Stimulated activated CD8-positive, alpha-beta memory T cell treated with anti-CD3 and anti-CD28 coated beads, Interleukin-15, amount 100 ng/mL, for 4 hours (primary cell): ENCODE measurements at places on chromosomes 13 and 19.

- no peak for DNase-seq
Measured at GRCh38 chr13:20588529-20589110, 21.7 kb downstream of the IFT88 start.

- no peak for DNase-seq
Measured at GRCh38 chr19:21835429-21835809, 563 bp downstream of the ZNF43 start.

GRCh38 chr19:54576411-54576976 lies 2.9 kb downstream of the LILRA2 start:
- DNase-seq: no peak

DNA sequence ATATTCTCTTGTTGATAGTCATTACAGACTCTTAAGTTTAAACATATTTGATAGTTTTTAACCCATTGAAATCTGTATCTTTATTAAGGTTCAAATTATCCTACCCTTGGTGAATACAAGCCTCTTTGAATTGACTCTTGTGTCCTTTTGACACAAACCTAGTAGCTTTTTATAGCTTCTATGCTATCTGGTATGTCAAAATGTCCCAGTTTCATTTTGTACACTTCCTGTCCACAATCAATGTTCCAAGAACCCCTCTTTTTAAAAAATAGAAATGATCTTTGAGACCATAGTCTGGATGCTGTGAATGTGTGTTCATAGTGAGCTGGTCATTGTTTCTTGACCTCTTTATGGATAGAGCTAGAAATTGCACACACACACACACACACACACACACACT lies 39.2 kb upstream of the FGF14 start:
- no peak for DNase-seq

GRCh38 chr13:112032186-112032993 lies 34.6 kb upstream of the SOX1 start:
- DNase-seq: no peak

GRCh38 chr13:50033725-50034124 lies 18.5 kb downstream of the KCNRG start:
- DNase-seq: no peak

- DNase-seq: no peak
Measured at GRCh38 chr13:98396071-98396710, 180.7 kb downstream of the STK24 start.

GRCh38 chr19:33821871-33822270 lies 25.2 kb downstream of the KCTD15 start:
- no peak for DNase-seq

DNA sequence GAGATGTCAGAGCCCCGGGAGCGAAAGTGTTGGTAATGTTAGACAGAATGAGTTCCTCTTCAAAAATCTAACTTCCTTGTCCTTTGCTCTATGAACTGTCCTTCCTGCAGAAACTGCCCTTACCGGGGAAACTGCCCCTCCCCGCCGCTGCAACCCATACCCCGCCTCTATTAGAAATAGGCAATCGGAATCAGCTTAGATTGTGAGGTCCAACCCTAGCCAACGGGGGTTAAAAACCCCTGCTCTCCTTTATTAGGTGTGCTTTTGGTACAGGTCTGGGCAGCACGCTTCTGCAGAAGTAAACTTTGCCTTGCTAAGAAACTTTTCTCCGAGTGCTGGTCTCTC lies 11.5 kb upstream of the CAPNS1 start:
- no peak for DNase-seq

- DNase-seq: no peak
Measured at GRCh38 chr13:107271227-107271626, 703.3 kb upstream of the ARGLU1 start.

- DNase-seq: no peak
Measured at GRCh38 chr13:26941345-26942174, 181.0 kb upstream of the GPR12 start.

DNA sequence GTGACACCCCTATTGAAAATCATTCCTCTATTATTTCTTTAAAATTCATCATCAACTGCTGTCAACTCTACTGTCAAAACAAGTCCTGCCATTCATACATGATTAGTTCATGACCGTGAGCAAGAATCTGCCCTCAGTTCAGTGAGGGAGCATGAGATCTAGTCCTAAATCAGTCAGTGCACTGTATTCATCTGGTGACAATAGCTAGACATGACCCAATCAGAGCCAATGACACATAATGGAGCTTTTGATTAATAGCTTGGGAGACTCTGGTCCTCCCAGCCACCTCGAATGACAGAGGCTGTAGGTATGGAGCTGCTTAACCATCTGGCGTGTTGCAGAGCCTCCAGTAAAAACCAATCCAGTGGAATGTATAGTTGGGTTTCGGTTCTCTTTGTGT lies 46.9 kb upstream of the ARGLU1 start:
- no peak for DNase-seq

GRCh38 chr13:87792878-87793277 lies 121.7 kb downstream of the SLITRK5 start:
- DNase-seq: no peak

GRCh38 chr19:51131780-51132680 lies 7.3 kb downstream of the SIGLEC9 start:
- no peak for DNase-seq

DNA sequence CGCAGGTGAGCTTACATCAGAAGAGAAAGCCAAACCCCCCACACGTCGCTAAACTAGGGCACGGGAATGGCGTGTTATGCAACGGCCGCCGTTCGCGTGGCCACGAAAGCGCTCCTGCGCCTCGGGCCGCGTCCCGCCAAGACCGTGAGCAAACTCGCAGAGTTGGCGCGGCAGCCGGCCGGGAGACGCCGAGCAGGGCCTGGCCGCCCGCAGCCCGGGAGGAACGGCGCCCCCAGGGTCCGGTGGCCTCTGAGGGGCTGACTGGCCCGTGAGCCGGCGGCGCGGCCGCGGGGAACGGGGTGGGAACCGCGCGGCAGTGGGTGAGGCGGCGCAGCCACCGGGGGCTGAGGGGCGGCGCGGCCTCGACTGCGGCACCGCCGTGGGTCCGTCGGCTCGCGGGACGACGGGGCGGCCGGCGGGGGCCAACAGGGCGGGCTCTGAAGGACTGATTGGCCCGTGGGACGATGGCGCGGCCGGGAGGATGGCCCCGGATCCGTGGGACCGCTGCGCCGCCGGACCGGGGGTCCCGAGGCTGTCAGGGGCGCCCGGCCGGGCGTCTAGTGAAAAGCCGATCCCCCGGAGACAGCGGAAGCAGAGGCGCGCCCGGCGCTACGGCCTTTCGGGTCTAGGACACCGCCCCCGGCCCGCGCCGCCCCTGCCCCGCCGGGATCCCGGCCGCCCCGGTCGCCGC lies 903 bp downstream of the LATS2 start:
- no peak for DNase-seq

GRCh38 chr13:24207841-24208667 lies 47.5 kb downstream of the SPATA13 start:
- DNase-seq: no peak

DNA sequence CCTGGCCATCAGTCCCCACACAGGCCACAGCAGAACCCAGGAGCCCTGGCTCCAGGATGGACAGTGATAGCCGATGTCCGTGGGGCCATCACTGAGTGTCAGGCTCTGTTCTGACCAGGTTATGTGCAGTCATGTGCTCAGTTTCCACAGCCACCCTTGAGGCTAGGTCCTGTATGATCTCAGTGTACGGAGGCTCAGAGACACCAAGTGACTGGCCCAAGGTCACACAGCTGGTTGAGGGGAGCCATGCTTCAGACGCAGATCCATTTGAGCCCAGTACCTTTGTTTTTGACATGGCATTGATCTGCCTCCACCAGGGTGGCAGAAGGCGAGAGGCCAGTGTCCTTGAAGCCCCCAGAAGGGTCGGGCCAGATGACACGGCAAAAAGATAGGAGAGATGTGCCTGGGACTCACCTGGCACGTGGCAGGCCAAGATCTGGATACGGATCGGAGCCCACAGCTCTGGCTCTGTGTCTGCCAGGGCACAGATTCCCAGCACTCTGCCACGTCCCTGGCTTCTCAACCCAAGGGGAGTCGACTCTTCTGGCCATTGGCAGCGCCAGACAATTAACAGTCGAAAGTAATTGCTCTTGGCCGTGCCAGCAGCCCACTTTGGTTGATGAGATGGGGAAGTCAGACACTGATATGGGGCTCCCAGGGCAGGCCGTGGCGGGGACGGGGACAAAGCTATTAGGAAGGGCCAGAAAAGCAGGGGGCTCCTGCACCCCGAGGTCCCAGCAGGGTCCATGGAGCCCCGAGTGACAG lies 15.6 kb downstream of the EVI5L start:
- no peak for DNase-seq

- no peak for DNase-seq
Measured at GRCh38 chr19:547836-548720, 4.2 kb downstream of the GZMM start.

GRCh38 chr13:47903836-47904235 lies 97.2 kb downstream of the SUCLA2 start:
- DNase-seq: no peak

DNA sequence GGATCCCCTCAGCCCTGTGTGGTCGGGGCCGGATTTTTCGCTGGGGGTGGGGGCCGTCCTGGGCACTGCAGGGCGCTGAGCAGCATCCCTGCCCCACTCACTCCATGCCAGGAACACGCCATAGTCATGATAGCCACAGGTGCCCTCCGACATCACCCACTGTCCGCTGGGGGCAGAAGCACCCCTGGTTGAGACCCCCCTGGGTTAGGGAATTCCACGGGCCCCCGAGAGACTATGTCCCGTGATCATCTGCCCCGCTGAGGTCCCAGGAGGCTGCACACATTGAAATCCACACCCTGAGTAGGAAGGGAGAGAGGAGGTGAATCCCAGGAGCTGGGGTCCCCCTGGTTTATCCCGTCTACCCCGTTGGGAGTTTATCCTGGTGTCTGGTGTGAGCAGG lies 16.2 kb downstream of the NCLN start:
- no peak for DNase-seq

DNA sequence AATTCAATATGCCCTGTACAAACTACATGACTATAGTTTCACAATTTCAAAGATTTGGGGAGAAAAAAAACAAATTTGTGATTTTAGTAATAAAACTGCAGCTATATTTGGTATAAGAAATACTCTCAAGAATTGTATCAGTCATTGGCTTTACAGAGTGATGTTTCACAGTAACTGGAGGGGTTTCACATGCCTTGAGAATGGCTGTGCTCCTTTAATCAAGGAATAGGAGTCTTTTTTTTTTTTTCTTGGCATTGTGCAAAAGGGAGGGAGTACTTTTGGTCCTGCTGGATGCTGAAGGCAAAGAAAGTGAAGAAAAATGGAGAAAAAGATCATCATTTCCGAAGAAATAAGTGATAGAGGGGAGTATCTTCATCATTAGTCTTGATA lies 6.8 kb downstream of the ZNF507 start:
- DNase-seq: no peak

- no peak for DNase-seq
Measured at GRCh38 chr19:3045885-3046697, 16.2 kb downstream of the TLE5 start.

DNA sequence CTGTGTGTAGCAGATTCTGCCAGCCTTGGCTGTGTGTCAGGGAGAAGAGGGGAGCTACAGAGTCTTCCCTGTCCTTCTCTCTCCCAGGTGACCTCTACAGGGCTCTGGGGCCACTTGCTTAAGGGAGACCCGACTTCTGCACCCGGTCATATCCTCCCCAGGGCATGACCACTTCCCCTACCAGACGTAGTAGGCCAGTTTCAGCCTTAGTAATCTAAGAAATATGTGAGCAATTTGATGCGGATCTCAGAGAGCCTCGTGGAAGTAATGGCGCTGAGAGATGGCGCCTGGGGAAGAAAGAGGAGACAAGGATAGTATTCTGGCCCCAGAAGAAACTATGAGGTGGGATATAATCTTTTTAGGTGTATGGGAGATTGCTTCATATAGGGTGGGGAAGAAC lies 41.9 kb downstream of the NFIX start:
- no peak for DNase-seq

DNA sequence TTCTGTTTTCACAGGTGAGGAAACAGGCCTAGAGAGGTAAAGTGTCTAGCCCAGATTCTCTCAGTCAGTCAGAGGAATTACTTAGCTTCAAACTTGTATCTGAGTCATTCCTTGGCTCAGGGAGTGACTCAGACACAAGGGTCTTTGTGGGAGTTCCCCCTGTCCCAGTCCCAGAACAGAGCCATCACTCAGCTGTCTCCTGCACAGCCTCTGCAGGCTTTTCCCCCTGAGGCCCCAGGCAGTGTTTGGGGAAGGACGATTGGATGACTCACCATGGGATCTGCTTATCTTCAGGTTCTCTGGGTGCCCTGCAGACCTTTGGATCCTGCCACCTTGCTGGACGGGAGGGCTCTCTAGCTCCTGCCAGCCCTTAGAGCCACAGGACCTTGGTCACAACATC lies 13.2 kb downstream of the ZNF793 start:
- DNase-seq: no peak

- no peak for DNase-seq
Measured at GRCh38 chr19:6743066-6743465, 3.6 kb downstream of the TRIP10 start.

DNA sequence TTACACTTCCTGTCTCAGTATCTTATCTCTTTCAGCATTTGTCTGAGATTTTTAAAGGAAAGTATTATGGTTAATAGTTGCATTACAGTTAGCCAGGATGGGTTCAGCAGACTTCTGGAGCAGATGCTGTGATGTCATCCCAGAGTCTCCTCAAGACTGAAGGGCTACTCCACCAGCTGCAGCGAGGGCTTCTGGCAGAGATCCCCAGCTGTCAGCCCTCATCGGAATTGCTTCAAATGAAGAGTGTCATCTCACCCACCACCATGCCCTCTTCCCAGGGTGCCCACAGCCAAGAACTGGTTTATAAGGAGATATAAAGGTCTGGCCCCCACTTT lies 84.4 kb downstream of the FAM216B start:
- no peak for DNase-seq

DNA sequence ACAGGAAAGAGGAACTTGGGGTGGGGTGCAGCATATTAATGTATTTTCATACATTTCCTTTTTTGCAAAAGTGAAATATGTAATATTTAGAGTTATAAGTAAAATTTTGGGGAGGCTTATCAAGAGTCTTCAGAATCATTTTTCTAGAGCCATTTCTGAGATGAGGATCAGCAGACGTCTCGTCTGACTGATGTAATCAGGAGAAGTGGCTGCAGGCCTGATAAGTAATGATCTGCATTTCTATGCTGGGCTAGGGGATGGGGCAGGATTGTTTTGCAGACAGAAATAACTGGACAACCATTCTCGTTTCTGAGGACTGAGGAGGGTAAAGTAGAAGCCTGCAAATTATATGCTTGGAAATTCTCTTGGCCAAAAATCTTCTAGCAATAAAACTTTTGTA lies 89.2 kb upstream of the ARGLU1 start:
- no peak for DNase-seq

- DNase-seq: no peak
Measured at GRCh38 chr13:80751854-80752253, 410.9 kb upstream of the SPRY2 start.

- DNase-seq: no peak
Measured at GRCh38 chr13:34988330-34988791, 46.3 kb downstream of the NBEA start.
